ENCODE measurements at places on chromosomes 3 and 15.

DNA sequence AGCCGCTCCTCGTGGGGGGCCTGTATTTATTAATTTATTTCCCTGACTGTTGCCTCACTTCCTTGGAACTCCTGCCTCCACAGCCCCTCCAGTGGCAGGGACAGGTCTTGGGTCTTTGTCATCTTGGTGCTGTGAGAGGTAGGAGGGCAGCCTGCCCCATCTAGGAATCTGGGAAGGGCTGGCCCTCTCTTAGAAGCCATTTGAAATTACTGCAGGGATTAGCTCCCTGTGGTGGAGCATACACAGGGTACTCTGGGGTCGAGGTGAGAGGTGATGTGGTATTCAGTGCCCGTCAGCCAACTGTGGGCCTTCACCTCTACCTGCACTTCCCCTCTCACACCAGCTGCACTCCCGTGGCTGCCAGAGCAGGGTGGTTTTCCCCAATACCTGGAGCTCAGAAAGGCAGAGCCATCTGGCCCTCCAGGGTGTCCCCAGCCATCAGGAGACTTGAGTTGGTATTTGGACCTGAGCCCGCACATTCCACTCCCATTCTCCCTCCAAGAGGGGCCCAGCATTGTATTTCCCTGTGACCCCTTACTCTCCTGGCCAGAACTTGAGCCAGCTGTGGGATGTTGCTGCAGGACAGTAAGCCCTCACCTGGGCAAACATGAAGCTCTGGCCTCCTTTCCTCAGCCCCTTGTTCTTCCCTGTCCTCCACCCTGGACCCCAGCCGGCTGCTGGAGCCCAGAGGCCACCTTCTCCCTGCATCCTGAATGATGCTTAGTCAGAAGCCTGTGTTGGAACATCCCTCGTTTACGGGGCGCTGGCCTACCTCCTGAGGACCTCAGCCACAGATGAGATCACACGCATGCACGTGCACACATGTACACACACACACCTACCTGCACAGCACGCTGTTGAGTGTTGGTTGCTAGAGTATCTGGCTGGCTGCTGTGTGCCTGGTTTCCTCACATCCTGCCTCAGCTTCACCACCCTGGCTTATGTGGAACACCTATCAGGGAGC is 2.0 kb upstream of the JMJD7 start:
- DNase-seq: no peak

GRCh38 chr15:74680456-74680855 is 15.4 kb downstream of the EDC3 start:
- DNase-seq: no peak

DNA sequence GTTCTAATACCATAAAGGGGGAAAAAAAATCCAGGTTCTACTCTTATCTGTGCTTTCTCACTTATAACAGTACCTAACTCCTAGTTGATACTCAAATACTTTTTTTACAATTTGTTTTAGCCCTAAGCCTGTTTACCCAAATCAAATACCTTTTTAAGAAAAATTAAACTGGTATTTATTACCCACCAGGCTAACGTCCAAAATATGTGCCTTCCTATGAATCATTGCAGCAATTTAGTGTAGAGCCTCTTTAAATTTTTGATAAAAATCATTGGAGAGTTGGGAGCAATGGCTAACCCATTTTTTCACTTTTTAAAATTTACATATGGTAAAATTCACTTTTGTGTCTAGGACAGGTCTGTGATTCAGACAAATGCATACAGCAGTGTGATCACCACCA is 27.9 kb downstream of the FILIP1L start:
- no peak for DNase-seq

DNA sequence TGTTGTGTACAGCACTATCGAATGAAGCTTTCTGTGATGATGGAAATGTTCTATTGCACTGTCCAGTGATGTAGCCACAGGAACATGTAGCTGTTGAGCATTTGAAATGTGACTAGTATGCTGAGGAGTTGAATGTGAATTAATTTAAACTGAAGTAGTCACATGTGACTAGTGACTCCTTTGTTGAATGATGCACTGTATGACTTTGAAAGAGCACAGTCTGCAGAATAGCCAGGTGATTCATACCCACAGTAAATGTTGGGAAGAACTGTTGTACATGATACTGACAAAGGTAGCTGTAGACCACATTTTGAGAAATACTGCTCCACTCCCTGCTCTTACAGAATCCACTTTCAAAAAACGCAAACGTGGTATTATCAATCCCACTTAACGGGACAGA is 34.0 kb upstream of the ACTL6A start:
- no peak for DNase-seq

- no peak for DNase-seq
Measured at GRCh38 chr3:122985539-122985938, 42.0 kb downstream of the SEMA5B start.

GRCh38 chr3:11136116-11136515 is 18.2 kb upstream of the HRH1 start:
- no peak for DNase-seq

DNA sequence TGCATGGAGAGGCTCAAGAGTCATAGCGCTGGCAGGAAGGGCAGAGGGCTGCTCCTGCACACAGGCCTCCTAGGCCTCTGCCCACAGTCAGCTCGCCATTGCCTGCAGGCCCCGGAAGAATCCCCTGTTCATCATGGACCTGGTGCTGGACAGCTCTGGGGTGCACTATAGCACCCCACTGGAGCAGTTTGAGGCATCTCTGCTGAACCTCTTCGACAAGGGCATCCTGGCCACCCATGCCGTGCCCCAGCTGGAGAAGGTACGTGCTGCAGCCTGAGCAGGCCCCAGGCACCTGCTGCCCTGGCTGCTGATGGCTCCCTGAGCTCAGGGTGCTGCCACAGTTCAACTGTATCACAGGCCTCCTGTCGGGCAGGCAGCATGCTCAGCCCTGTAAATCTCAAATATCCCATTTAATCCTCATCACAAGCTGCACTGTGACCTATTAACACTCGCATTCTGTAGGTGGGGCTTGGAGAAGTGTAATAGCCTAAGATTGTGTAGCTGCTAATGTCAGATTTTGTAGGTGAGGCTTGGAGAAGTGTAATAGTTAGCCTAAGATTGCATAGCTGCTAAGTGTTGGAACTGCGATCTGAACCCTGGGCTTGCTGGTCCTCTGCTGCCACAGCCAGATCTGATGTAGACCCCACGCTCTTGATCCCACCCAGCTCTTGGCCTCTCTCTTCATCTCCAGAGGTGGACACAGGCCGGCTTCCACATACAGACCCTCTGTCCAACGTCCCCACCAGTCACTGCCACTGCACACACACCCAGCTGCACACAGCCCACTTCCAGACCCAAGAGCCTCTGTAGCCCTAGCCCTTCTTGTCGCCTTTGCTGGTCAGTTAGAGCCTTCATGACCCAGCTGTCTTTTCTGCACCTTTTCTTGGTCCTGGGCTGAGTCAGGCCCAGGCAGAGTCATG is 31.9 kb downstream of the DNAH1 start:
- DNase-seq: no peak

GRCh38 chr3:133440652-133441051 is 40.8 kb downstream of the BFSP2 start:
- no peak for DNase-seq

GRCh38 chr15:23503576-23503975 is 56.5 kb upstream of the GOLGA6L2 start:
- no peak for DNase-seq

GRCh38 chr15:61393949-61394348 is 164.8 kb upstream of the RORA start:
- DNase-seq: no peak

DNA sequence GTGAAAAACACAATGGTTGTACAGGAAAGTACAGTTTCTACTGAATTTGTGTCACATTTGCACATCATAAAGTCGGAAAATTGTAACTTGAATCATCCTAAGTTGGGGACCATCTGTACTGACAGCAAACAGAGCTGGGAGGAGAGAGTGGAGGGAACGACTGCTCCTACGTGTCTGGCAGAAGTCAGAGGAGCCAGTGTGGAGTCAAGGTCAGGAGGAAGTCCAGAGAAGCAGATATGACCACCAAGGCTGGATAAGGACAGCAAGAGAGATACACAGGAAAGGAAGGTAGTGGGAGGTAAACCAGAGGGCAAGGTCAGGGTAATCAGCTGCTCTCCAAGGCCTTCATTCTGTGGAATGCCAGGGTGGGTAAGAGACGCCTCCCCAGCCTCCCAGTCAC is 2.7 kb upstream of the CILP start:
- DNase-seq: no peak

DNA sequence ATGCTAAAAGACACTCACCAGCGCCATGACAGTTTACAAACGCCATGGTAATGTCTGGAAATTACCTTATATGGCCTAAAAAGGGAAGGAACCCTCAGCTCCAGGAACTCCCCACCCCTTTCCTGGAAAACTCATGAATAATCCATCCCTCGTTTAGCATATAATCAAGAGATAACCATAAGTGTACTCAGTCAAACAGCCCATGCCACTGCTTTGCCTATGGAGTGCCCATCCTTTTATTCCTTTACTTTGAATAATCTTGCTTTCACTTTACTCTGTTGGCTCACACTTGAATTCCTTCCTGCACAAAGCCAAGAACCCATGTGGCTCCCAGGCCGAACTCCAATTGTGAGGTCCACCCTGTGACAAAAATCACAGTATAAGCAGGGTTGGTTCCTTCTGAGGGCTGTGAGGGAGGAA is 19.1 kb upstream of the FSTL1 start:
- no peak for DNase-seq

- DNase-seq: no peak
Measured at GRCh38 chr3:121232309-121233225, 313.2 kb downstream of the POLQ start.

DNA sequence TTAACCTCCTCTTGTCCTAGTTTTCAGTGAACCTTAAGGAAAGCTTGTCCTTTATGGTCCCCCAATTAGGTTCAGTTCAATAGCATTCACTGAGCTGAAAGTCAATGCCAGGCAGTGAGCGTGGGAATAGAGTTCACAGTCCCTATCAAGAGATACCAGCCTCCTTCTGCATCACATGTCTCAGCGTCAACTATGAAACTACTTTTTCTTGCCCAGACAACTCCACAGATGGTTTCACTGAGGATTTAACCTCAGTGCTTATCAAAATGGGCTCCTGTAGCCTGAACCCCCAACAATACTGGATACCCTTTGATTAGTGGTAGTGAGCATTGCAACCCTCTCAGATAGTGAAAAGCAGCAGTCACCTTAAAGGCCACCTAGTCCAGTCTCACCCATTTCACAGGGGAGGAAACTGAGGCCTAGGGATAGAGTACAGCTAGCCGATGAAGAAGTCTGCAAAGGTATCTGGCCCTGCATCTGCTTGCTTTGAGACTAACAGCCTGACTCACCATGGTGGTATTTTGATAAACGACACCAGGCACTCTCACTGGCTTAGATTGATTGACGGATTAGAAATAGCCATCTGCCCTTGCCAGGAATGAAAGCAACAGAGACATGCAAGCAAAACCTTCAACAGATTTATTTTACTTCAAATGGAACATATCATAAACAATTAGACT is 1.6 kb upstream of the UBA3 start:
- no peak for DNase-seq

GRCh38 chr3:25040748-25041147 is 387.3 kb upstream of the RARB start:
- no peak for DNase-seq

DNA sequence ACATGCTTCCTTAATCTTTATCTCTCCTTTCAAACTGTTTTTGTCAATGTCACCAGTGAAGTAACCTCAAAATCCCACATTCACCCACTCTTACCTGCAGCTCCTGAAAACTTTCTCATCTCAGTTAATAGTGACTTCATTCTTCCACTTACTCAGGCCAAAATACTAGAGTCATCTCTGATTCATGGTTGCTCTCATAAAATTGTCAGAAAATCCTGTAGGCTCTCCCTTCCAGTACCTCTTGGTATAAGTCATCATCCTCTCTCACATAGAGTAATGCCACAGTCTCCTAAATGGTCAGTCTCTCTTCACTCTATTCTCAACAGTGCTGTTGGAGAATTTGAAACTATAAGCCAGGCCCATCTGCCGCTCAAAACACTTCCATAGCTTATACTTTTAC is 34.9 kb upstream of the POU1F1 start:
- DNase-seq: no peak

- no peak for DNase-seq
Measured at GRCh38 chr3:106290304-106290997, 421.6 kb upstream of the CBLB start.

DNA sequence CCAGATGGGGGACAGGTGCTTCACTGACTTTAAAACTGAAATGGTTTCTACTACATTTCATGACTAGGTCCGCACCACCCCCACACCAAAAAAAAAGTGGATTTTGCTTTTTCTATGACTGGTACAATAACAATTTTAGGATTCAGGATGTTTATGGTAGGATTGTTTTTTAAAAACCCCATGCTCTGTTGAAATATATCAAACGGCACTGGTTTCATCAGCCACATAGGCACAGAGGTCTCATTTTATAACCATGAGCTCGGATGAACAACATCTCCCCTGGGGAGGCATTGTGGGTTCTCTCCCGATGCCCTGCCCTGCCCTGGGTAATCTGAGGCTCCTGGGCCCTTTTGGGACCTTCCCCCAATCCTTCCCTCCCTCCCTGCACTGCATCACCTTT is 202.7 kb upstream of the KBTBD8 start:
- DNase-seq: no peak

- DNase-seq: no peak
Measured at GRCh38 chr3:169348929-169349621, 314.4 kb downstream of the MECOM start.

- DNase-seq: no peak
Measured at GRCh38 chr3:68878322-68878721, 54.0 kb downstream of the TAFA4 start.

- no peak for DNase-seq
Measured at GRCh38 chr15:43204016-43204901, 16.6 kb downstream of the EPB42 start.

DNA sequence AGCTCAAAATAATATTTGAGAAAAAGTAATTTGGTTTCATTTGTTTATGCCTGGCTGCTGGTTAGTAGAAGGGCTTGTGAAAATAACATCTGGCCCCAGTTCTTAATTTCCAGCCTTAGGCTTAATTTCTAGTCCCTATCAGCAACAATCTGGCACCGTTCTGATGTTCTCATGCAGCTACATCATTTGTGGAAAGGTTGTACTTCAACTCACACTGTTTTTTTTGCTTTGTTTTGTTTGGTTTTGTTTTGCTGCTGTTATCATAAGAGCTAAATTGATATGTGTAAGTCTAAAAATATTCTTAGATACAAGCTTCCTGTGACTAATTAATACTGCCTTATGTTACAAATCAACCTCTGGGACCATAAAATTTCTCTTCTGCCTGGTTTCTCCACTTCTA is 8.9 kb downstream of the CPA3 start:
- DNase-seq: no peak

DNA sequence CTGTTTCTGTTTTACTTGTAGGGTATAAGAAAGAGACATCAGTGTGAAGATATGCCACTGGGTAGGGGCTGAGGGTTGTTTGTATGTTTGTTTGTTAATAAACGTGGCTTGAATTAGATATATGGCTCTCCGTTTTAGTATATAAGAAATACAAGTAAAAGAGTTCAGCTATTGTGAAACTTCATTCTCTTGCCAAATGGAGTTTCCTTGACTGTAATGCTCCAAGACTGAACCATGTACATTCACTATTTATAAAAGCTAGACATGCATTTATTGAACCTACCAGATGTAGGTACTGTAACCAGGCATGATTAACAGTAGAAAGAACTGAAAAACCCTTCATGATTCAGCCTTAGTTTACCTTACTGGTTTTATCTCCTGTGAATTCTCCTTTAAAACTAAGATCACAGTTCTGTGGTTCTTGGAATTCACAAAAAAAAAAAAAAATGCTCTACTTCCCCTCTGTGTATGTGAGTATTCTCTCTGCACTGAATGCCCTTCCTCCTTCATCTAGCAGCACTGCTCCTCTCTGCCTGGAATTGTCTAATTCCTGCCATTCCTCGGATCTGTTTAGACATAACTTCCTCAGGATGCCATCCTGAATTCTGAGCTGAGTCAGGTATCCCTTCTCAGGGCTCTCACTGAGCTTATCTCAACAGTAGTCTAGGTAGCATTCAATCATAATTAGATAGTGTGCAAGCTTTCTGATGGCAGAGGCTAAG is 504.4 kb downstream of the FHIT start:
- DNase-seq: no peak
